PC-3 (cell line): ENCODE measurements at places on chromosomes 2 and 18. TPM values are rescaled to one million over a fixed set of nuclear protein-coding genes. Genes with fewer than 3 reads are reported as not detected.

DNA sequence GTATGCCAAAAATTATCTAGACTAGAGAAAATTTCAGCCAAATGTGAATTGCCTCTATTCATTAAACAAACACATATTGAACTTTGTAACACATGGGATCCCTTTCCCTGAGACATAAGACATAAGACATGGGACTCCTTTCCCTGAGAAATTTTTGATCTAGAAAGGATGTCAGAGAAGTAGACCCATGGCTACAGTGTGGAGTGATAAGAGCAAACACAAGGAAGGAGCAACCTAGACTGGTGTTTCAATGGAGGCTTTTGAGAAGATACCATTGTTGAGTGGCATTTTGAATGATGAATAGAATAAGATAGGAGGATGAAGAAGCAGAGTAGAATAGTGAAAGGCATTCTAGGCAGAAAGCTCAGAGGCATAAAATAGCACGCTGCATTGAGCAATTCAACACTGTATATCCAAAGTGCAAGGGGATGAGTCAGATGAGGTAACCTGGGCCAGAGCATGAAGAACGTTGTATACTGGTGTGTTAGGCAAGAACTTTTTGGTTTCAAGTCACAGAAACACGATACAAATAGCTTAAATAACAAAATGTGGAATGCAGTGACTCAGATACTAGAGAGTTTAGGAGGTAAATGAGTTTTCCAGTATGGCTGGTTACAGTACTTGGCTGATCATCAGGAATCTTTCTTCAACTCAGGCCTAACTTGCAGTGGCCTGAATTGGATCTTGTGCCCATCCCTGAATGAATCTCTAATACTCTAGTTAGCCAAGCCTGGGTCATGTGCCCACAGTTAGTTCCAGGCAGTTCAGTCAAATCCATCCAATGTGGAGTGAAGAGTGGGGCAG lies 129.8 kb upstream of the TANK start:
- peak; percentile 90 for DNase-seq

EVX2 gene
- not detected in 2 replicates for total RNA-seq

DNA sequence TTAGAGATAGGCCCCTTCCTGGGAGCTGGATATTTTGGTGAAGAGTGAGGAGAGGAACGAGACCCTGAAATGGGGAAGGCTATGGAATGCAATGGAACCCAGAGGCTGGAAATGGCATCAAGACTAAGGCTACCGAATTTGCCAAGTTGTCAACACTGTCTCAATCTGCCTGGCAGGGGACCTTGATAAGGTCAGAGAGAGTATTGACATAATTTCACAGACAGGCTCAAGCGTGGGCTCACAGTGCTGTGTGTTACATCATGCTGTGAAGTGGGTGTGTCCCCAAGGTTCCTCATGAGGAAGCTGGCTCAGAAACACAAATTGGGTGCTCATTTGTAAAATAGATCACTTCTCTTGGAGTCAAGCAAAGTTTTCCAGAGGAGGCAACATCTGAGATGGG lies 51.8 kb upstream of the CYRIA start:
- no peak for DNase-seq

DNA sequence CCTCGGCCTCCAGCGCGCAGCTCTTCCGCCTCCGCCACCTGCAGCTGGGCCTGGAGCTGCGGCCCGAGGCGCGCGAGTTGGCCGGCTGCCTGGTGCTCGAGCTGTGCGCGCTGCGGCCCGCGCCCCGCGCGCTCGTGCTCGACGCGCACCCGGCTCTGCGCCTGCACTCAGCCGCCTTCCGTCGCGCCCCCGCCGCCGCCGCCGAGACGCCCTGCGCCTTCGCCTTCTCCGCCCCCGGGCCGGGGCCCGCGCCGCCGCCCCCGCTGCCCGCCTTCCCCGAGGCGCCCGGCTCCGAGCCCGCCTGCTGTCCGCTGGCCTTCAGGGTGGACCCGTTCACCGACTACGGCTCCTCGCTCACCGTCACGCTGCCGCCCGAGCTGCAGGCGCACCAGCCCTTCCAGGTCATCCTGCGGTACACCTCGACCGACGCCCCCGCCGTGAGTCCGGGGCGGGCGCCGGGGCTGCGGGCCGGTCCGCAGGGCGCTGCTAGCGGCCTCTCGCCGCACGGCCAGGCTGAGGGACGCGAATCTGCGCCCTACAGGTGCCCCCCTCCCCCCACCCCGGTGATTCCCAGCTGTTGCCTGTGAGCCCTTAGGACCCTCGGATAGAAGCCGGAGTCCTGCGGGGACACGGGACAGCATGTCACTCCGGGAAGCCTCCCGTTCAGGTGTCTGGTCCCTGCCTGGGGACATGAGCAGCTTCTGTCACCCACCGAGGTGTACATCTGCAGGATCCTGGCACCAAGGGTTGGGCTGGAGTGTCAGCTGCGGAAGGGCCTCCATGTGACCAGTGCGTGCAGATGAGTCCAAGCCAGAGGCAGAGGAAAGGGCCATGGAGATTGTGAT lies 616 bp downstream of the RNPEPL1 start:
- peak; percentile 66 for DNase-seq

DNA sequence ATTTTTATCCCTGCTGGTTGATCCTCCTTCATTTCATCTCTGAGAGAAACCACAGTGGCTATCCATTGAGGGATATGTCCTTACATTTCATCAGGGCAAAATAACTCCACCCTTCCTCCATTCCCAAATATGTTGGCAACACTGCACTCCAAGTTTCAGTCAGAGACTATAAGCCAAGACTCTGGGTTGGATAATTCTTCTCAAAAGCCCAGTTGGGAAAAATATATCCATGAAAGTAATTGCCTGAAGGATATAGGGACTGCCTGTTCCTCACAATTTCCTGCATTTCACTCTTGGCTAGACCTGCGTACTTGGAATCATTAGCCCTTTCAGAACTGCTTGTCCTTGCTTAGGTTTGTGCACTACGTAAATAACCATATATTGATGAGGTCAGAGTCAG lies 27.9 kb upstream of the EPB41L3 start:
- DNase-seq, result no peak

DNA sequence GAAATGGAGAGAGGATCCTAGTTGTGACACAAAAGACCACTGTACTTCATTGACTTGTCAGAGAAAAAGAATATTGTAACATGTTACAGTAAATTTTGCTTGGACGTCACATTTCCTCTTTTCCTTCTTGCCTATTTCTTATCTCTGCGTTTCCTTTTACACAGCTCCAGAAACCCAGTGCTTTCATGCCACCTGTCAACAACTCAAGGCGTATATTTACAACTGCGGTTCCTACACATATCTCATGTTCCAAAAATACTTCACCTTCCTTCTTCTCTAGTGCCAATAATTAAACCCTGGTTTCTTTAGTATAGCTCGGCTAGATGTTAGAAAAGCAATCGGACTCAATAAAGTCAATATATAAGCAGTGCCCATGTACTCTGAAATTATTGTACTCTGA lies 911.5 kb upstream of the FSHR start:
- DNase-seq, result no peak

DTNA gene
- total RNA-seq, result 7.8 and 11.6 TPM in 2 replicates

- peak; percentile 95 for DNase-seq
Measured at GRCh38 chr2:102487761-102488462, 14.9 kb downstream of the SLC9A4 start.

- no peak for DNase-seq
Measured at GRCh38 chr2:177044671-177045070, 167.9 kb upstream of the HNRNPA3 start.

RAB17 gene
- 28.9 and 52.2 TPM in 2 replicates for total RNA-seq

DNA sequence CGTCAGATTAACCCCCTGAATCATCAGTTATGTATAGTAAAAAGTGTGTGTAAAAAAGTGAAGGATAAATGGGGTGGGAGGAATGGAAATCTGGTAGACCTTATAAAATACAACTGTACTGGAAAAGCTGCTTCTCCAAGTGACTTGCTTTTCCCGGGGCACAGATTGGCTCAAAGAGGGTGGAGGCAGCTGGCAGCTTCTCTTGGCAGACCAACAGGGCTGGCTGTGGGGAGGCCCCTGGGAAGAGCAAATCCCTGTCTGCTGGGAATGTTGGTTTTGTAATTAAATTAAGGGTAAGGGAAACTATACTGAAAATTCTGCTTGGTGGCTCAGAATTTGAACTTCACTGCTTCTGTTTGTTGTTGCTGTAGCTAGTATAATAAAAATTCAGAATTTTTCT lies 154.2 kb upstream of the DLX2 start:
- no peak for DNase-seq

- no peak for DNase-seq
Measured at GRCh38 chr2:10169581-10169980, 47.0 kb downstream of the RRM2 start.

GRCh38 chr2:187567126-187567525 lies 12.9 kb upstream of the TFPI start:
- no peak for DNase-seq

SERPINE2 gene
- total RNA-seq, result 17.1 and 18.8 TPM in 2 replicates

- DNase-seq, result no peak
Measured at GRCh38 chr2:224040753-224041152, 1.7 kb upstream of the SERPINE2 start.

DNA sequence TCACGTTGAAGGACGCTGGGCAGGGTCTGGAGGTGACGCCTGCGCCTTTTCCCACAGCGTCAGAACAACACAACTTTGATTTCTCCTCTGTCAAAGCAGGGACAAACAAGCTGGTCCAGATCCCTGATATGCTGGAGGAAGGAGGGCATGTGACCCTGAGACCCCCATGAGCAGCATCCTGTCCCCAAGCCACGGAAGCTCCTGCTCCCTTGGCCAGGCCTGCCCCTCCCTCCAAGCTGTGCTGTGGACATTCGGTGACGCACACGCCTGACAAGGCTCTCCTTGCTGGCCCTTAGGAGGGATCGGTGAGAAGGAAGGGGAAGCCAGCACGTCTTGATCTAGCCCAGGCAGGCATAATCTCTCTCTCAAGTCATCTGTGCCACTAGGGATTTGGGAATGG lies 11.3 kb downstream of the MLPH start:
- no peak for DNase-seq

GRCh38 chr18:54423831-54424230 lies 66.1 kb downstream of the C18orf54 start:
- no peak for DNase-seq

LAMA3 gene
- 217 and 224 TPM in 2 replicates for total RNA-seq
